D341Med (cell line): ENCODE measurements at places on chromosomes 16 and 17.

DNA sequence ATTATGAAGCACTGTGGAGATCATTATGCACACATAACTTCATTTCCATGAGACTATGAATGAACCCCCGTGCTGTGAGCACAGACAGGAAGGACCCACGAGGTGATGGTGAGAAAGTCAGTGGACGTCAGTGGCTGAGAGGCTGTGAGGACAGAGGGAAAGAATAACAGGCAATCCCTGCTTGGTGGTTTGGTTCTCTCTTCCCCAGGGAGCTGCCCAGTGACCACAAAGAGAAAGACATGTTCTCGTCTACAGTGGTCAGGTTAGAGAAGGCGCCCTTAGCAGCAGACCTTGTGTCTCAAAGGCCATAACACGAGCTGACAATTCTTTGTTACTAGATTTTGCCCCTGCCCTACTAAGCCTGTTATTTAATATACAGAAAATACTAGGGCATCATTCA lies 609.2 kb downstream of the TOX3 start:
- no peak for DNase-seq

DNA sequence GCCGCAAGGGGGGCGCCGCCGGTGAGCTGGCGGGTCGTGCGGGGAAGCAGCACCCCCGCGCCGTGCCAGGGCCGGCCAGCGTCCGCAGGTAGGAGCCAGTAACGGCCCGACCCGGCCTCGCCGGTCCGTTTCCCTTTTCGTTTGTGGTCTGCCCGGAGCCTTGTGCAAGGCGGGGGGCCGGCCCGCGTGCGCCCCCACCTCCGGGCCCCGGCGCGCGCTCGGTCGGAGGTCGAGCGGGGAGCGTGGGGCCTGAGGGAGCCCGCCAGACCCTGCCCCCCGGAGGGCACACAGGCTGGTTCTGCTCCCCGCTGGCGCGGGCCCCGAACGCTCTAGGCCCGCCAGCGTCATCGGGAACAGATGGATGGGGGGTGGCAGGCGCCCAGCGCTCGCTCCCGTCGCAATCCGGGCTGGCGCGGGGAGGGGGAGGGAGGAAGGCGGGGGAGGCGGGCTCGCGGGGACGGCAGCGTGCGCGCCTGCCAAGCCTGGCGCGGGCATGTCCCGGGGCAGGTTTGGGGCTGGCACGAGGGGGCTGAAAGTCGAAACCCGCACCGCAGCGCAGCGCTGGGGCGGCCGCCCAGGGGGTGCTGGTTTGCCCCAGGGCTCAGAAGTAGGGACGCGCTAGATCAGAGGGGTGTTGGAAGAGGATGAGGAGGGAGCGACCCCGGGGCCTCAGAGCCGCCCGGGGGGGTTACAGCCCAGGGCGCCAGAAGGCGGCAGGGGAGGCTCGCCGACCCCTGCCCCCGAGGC lies 1.5 kb upstream of the GSE1 start:
- DNase-seq, result peak; percentile 86

GRCh38 chr16:11302977-11303376 lies 21.8 kb upstream of the PRM1 start:
- no peak for DNase-seq

GRCh38 chr16:53216798-53217197 lies 162.0 kb downstream of the CHD9 start:
- DNase-seq, result no peak

- DNase-seq, result no peak
Observed at GRCh38 chr17:81379523-81379942, 15.7 kb upstream of the BAHCC1 start.

DNA sequence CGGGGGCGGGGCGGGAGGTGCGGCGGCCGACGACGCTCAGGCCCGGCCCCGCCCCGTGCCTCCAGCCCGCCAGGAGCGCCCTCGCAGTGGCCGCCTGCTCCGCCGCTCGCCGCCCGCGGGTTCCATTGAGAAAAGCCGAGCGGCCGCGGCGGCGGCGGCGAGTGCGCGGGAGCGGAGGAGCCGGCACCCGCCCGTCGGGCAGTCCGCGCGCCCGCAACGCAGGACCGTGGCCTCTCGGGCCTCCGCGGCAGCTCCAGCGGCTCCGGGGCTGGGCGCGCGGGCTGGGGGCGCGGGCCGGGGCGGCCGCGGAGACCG lies at the start of gene ZFPM1:
TSS of gene ZFPM1 (plus strand) at position 64 of the 315 bp plus-strand sequence. CDS start 359 bp downstream, outside the sequence.
- DNase-seq, result no peak

GRCh38 chr16:66189951-66190350 lies 176.5 kb upstream of the CDH5 start:
- no peak for DNase-seq

DNA sequence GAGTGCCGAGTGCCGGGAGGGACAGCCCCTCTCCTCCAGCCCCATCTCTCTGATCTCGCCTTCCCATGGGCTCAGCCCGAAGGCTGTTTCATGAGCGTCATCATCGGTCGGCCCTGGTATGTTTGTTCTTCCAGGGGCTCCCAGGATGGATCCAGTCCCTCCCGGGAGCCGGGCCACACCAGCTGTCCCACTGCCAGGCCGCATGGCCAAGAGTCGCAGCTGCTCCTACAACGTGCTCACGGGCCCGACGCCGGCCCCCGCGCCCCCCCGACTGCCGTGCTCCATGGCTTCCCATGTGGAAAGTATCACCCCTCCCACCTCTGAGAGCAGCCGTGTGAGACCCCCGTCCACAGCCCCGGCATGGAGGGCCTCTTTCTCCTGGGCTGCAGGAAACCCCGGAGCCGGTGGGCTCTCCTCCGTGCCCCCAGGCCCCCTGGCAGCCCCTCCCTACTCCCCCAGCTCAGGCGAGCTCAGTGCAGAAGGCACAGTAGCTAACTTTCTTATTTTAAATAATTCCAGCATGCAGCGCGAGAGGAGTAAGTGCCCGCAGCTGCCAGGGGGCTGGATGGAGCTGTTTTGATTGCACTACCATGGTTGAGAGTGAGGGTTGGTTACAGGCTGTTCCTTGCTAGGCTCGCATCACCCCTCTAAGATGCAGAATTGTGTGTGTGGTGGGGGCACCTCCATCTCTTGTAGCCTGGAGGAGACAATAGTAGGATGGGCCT lies 26.6 kb upstream of the GSE1 start:
- no peak for DNase-seq

GRCh38 chr16:3171181-3171854 lies 16.7 kb upstream of the OR1F1 start:
- no peak for DNase-seq
